ENCODE measurements at places on chromosomes 16 and 17. TPM values are rescaled to one million over a fixed set of nuclear protein-coding genes. Genes with fewer than 3 reads are reported as not detected.

CD300A gene
- total RNA-seq: not detected

TPSG1 gene
- not detected for total RNA-seq

SYNGR2 gene
- 2.0 TPM for total RNA-seq

MYL11 gene
- total RNA-seq: not detected

TBC1D3C gene
- not detected for total RNA-seq

WFDC1 gene
- total RNA-seq: 0.10 TPM

ABCA5 gene
- total RNA-seq: 11.2 TPM

BRICD5 gene
- total RNA-seq: 1.1 TPM

TBC1D3B gene
- 0.62 TPM for total RNA-seq

SPHK1 gene
- total RNA-seq: 51.0 TPM

WNT3 gene
- 0.56 TPM for total RNA-seq

KRTAP3-1 gene
- total RNA-seq: not detected

OR4D1 gene
- total RNA-seq: not detected

CCDC154 gene
- 0.39 TPM for total RNA-seq

JMJD8 gene
- total RNA-seq: 47.8 TPM

MT1A gene
- total RNA-seq: 0.88 TPM

COQ7 gene
- 16.4 TPM for total RNA-seq

USP6 gene
- not detected for total RNA-seq

TSNAXIP1 gene
- total RNA-seq: 0.15 TPM

ZNF205 gene
- 11.3 TPM for total RNA-seq

SAP30BP gene
- 32.4 TPM for total RNA-seq

DOC2A gene
- not detected for total RNA-seq

DBNDD1 gene
- not detected for total RNA-seq

ASPHD1 gene
- total RNA-seq: 11.4 TPM

NTN3 gene
- 1.1 TPM for total RNA-seq

RETREG3 gene
- 42.9 TPM for total RNA-seq

NAGS gene
- total RNA-seq: 1.6 TPM

DHRS7C gene
- total RNA-seq: not detected

CACNG1 gene
- total RNA-seq: not detected

CACNG5 gene
- not detected for total RNA-seq
